Inflammatory macrophage treated with lipopolysaccharide for 4 hours (primary cell): ENCODE measurements at places on chromosomes 16 and 17.

GRCh38 chr16:62041401-62041800 lies 5.2 kb upstream of the CDH8 start:
- no peak for DNase-seq

DNA sequence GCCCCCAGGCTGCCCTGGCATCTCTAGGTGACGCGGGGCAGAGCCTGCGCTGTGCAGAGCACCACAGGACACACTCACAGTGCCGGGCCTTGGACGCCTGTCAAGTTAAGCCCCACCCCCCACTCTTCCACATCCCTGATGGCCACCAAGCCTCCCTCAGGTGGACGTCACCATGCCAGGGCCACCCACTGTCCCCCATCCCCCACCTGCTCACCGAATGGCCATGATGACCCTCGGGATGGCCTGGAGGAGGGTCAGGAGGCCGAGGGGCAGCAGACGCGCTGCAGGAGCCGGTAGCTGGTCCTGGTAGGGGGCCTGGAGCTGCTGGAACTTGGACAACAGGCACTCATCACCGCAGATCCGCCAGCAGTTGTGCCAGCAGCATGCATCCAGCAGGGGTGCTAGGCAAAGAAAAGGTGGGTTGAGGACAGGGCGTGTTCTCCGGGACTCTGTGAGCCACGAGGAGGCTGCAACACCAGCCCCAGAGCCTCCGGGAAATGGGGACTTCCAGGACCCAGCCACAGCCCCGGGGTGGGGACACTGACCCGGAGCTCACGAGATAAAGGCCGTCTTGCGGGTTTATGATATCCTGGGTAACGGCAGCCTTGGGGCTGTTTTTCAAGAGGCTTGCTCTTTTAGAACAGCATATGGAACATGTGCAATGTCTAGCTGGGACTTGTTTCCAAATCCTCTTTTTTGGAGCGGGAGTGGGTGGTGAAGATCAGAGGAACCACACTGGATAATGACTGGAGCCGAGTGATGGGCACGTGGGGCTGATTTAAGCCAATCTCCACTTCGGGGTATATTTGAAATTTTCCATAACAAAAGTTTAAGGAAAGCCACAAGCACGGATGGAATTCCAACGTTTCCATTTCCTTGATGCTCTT lies 11.4 kb downstream of the C16orf95 start:
- no peak for DNase-seq

DNA sequence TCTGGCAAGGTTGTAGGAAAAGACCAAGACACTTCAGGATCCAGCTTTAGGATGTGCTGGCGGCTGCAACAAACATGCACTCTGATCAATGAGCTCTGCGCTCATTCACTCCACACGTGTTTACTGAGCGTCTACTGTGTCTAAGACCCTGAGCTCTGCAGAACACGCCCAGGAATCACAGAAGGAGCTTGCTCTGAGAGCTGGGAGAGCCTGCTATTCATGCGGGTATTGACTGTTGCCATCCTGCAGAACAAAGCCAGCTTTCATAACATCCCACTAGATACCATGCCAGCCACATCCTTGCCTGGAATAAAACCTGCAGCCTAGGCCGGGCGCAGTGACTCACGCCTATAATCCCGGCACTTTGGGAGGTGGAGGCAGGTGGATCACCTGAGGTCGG lies 44.1 kb downstream of the NXN start:
- DNase-seq = no peak

DNA sequence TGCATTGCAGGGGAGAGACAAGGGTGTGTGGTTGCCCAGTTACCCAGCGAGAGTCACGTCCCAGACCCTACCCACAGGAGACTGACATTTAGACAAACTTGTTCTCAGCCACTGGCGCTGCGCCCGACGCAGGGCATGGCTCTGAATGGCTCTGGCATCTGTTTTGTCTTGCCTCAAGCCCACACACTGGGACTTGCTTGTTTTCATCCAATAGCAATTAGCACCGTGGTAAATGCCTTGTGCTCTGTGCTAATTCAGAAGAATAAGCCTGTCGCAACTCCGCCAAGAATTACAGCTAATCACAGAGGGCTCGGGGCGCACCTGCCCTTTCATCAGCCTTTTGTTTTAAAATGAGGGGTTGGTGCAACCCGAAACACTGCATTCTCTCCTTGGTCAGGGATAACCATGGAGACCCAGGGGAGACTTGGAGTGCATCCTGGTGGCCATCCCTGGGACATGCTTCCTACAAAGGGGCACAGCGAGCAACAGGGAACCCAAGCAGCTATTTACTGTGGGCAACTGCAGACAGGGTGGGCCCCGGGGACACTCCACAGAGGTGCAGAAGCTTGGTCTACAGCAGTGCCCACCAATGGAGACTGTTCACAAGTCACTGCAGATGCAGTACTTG lies 220.6 kb upstream of the ZFHX3 start:
- DNase-seq = no peak

GRCh38 chr16:77993111-77993985 lies 29.0 kb upstream of the CLEC3A start:
- DNase-seq = peak; percentile 5

- DNase-seq = no peak
Observed at GRCh38 chr16:49806446-49806845, 49.5 kb downstream of the ZNF423 start.

DNA sequence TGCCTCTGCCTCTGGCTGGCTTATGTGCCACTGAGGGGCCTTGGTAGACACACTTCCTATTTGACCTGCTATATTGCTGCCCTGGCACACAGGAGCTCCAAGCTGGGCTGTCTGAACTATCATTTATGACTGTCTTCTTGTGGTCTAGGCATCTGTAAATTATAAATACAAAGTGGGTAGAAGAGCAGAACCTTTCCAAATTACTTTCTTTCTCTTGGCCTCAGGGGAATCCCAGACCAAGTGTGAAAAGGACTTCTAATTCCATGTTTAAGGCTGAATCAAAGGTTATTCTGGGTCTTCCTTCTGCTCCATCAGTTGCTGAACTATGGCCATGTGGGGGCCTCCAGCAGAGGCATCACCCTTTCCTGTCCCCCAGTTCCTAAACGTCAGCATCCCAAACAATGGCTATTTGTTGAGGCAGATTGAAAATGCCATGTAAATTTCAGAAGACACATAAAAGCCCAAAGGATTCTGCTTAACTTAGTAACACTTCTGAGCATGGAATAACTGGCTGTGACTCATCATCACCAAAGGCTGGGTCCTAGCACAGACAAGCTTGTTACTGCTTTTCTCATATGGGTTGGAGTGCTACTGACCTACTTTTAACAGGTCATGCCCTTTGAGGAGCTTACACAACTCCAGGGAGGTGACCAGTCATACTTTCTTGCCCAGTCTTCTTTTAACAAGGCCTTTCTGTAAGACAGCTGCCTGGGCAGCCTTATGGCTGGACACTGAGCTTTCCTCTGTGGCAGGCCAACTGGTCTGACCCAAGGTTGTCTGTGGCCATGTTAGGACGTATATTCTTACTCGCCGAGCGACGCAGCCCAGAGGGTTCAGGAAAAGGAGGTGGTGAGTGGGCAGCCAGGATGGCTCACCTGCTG lies 154.8 kb downstream of the VPS53 start:
- peak; percentile 83 for DNase-seq

DNA sequence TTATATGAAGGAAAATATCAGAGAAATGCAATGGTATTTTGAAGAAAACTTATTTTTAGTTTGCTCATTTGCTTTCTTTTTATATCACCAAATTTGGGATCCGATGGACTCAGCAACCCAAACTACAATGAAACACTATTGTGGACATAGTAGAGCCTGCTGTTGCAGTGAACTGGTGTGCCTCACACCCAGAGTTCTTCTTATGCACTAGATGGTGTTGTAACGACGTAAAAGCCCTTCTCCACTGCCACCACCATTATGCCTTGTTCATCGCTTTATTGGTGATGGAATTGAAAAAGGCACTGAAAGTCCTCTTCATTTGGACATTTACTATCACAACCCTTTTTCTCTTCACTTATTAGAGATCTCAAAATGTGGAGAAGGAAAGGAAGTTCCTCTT lies 381.3 kb downstream of the CDH8 start:
- DNase-seq = no peak

- DNase-seq = peak; percentile 54
Observed at GRCh38 chr17:62627219-62627903, at the start of gene MRC2. TSS of gene MRC2 (plus strand) at chr17:62627670. CDS start at chr17:62627803, 133 bp downstream.

DNA sequence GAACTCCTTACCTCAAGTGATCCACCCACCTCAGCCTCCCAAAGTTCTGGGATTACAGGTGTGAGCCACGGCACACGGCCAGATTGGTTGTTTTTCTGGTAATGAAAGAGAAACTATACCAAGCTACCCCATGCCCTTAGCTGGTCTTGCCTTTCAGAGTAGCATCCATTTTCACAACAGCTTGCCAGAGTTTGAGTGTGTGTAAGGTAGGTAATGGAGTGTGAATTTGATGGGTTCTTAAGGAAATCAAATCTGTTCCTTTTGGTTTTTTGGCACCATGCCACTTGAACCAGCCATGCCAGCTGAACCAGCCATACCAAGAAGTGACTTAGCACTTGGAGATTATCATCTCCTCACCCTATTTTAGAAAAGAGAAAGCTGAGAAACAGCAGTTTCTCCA lies 5.1 kb downstream of the CALCOCO2 start:
- no peak for DNase-seq

DNA sequence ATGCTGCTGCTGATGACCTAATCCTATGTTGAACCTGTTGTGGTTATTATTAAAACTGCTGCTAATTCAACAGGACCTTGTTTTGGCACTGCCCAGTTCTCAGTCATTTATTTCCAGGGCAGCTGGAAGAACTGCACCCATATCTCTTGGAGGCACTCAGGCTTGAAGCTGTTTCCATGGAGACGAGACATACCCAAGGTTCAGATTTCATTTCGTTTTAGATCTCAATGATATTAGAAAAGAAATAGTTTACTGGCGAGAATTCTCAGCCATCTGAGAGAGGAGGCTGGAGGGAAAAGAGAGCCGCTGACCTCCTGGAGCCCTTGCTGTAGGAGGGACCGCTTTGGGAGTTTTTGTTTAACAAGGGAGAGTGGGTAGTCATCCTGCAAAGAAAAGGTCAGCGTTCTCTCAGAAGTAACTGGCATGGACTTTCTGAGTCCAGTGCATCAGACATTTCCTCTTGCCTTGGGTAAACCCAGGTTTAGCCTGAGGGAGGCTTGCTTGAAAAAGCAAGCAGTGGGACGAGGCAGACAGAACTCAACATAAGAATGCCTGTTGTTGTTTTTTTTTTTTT lies 75.4 kb downstream of the YPEL2 start:
- no peak for DNase-seq

GRCh38 chr16:25443994-25444393 lies 186.3 kb upstream of the ZKSCAN2 start:
- DNase-seq = no peak

DNA sequence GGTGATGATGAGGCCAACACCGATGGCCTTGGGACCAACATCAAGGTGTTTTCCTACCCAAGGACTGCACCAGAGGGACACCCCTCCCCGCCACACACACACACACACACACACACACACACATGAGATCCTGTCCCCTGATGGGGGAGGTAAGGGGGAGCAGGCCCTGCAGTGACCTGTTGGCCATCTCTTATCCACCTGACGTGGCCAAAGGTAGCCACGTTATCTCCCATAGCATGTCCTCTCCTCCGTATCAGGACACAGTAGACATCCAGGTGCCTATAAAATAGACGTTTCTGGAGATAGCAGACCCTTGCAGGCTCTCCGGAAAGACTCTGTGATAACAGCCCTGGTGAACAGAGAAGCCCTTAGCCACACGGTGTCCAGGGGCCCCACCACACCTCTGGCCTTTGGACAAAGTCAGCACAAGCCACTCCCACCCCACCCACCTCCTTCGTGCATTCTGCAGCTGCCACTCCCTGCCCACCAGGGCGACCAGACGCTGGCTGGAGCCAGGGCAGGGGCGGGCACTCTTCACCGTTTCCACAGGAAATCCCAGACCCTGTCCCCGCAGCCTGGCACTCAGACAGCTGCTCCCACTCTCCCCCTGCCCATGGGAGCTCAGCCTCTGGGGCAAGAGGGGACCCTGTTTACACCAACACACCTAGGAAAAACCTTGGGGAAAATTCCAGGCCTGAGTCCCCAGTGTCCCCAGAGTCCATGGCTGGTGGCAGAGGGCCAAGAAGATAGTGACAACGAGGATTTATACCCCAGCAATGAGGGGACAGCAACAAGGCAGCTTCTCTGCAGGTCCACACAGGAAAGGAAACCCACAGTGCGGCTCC lies 15.4 kb upstream of the ENPP7 start:
- DNase-seq = no peak

DNA sequence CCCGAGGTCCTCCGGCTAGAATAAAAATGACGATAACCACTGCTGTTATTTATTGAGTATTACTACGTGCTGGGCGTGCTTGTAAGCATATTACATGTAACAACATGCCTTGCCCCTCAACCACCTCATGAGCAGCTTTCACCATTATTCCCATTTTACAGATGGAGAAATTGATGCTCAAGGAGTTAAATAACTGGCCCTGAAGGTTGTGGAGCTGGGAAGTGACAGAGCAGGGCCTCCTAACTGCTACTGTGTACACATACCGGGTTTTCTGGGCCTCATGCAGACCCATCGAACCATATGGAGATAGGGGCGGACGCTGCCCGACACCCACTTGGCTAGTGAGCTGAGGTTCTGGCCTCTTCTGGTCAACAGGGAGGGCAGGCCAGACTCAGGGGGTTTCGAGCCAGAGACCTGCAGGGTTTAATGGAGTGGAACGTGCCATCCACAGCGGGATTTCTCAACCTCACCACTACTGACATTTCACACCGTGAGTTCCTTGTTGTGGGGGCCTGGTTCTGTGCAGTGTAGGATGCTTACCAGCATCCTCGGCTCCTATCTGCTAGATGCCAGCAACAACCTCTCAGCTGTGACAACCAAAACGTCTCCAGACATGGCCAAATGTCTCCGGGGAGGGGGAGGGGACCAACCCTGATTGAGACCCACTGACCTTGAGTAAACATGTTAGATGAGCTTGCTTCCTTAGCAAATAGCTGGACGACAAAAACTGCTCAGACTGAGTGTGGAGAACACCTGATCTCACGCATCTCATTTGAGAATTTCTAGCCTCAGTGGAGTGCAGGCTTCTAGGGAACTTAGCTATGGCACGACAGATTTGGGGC lies 432.0 kb downstream of the SLC39A11 start:
- DNase-seq = no peak

DNA sequence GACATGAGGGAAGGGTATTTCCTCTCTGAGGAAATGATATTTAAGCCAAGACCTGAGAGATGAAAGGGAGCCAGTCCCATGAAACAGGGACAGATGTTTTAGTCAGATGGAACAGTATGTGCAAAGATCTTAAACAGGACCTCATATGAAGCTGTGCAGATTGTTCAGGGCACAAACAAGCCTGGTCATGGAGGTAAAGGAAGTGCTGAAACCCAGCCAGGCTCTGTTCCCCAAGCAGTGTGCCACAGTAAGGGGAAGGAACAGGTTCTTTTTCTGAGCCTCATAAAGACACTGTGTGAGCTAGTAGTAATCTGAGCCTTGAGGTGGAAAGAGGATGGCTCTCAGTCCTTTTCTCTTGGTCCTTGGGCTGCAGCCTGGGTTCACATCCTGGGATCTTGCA lies 159.9 kb downstream of the ANKFN1 start:
- DNase-seq = peak; percentile 19

- DNase-seq = no peak
Observed at GRCh38 chr16:68487669-68488068, 39.4 kb upstream of the SMPD3 start.
